ENCODE measurements at places on chromosomes 16 and 17. TPM values are rescaled to one million over a fixed set of nuclear protein-coding genes. Genes with fewer than 3 reads are reported as not detected.
A peak's percentile ranks its signal among the peaks of the same experiment; 100 is the strongest.

DNA sequence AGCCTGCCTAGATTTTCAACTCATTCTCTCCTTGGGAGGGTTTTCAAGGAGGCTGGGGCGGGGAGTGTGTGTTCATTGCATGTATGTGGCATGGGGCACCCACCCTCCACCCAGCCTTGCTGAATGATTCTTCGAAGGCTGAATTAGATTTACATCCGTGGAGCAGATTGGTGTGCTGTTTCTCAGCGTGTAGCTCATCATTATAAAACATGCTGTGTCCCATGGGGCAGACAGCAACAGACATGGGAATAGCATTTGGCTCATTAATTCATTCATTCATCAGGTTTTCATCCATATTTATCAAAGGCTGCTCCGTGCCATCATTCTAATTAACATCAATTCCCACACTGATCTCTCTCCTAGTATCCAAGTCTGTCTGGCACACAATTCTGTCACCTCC is 10.6 kb upstream of the CD300A start:
- DNase-seq = no peak

DNA sequence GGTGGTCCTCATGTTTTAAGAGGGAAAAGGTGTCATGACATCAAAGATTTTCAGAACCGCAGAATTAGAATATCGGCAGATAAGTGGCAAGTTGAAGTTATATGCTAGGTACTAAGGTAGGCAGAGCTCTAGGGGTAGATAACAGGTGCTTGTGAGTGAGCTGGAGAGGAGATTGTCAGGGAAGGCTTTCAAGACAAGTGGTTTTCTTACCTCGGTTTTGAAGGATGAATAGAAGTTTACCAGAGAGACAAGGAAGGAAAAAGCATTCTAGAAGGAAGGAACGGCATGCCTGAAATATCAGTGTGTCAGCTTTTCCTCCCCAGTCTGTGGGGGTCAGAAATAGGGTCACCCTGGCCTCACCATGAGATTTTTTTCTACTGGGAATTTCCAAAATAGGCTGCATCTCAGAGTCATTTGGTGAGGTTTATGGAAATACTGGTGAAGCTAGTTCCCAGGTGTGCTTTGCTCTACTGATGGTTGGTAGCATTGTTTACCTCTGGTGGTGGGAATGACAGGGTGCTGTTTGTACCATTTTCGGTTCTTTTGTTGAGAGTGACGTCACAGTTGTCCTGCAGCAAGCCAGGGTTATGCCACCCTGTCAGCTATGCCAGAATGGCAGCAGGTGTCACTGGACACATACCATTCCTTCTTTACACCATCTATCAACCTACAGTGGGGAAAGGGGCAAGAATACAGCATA is 112.5 kb downstream of the MSI2 start:
- DNase-seq = no peak

GRCh38 chr17:49699966-49700575 is 7.7 kb downstream of the SLC35B1 start:
- DNase-seq = no peak

DNA sequence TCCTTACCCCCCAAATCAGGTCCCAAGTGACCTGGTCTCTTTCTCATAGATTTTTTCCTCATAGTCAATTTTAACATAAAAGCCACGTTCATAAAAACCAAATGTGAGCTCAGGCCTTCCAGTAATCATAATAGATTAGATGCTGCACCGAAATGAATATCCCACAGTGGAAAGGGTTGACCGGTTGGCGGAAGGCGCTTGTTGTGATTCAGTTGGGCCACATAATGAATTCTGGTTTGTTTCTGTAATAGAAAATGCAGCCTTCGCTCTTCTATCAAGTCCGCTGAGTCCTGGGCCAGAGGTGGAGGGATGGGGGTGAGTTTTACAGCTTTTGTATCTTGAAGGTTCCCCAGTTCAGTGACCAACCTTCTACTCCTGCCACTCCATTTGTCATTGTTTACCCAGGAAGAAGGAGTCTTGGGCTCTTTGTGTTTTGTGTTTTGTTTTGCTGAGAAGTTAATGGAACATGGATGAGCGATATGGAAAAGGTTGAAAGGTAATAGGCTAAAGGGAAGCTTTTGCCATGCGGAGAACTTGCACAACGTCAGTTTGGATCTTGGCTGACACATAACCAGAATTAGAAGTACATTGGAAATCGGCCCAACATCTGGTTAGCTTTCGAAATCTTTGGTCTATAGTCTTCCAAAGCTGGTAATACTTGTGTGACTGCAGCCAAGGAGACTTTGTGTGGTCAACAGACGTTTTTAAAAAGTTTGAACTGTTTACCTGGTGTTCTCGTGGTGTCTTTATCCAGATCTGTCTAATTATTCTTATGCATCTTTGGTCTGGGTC is 89.5 kb downstream of the CLEC16A start:
- DNase-seq = no peak

DNA sequence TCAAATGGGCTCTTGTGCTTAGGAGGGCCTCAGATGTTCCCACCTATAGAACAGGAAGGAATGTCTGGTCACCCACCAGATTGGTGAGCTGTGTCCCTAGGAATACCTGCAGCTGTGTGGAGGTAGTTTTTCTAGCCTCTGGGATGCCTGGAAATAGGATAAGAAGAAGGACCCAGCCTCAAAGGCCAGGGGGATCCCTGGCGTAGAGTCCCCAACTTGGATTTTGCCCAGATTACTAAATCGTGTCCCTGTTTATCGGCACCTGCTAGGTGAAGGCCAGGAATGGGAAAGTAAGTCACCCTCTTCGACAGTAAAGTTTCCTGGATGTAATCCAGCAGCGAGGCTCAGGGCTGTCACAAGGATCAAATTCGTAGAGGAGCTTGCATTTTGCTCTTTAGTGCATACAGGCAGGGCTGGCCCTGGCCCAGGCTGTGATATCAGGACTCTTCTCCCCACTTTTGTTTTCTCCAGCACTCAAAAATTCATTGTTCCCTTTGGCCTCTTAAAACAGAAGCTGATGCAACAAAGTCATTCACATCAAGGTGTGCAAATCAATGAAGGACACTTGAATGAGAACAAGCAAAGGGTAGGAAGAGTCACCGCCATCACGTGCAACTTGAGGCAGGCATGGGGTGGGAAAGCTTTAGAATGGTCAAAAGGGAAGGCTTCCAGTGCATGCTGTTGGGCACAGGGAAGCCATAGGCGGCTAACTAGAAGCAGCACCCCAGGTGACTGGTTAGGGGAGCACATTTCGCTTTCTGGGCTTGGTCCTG is 7.5 kb downstream of the SLC13A2 start:
- peak; percentile 78 for DNase-seq

GRCh38 chr17:77542551-77543490 is 402.1 kb downstream of the SEC14L1 start:
- DNase-seq = peak; percentile 80

DNA sequence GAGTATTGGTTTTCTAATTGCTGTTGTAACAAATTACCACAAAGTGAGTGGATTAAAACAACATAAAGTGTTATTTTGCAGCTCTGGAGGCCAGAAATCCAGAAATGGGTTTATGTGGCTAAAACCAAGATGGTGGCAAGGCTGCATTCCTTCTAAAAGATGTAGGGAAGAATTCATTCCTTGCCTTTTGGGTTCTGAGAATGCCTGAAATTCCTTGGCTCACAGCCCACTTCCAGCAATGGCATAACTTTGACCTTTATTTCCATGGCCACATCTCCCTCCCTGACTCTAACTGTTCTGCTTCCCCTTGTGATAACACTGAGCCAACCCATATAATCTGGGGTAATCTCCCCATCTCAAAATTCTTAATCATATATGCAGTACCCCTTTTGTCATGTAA is 269.6 kb upstream of the RPL38 start:
- DNase-seq = no peak

DNA sequence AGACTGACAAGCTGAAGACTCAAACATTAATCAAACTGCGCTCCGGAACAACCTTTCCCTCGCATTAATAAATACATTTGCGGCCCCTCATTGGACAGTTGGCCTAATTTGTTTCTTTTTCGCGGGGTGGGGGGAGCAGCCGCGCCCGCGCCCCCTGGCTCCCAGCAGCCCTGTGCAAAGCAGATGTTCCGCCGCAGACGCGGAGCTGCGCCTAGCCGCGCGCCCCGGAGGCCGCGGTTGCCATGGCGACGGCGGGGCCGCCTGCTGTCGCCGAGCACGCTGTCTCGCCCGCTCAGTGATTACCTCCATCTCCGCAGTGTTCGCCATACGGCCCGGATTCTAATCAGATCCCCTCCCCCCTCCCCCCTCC is 25.5 kb downstream of the COPZ2 start:
- DNase-seq = peak; percentile 39

GRCh38 chr16:85454171-85454872 is 158.8 kb upstream of the GSE1 start:
- DNase-seq = no peak

DNA sequence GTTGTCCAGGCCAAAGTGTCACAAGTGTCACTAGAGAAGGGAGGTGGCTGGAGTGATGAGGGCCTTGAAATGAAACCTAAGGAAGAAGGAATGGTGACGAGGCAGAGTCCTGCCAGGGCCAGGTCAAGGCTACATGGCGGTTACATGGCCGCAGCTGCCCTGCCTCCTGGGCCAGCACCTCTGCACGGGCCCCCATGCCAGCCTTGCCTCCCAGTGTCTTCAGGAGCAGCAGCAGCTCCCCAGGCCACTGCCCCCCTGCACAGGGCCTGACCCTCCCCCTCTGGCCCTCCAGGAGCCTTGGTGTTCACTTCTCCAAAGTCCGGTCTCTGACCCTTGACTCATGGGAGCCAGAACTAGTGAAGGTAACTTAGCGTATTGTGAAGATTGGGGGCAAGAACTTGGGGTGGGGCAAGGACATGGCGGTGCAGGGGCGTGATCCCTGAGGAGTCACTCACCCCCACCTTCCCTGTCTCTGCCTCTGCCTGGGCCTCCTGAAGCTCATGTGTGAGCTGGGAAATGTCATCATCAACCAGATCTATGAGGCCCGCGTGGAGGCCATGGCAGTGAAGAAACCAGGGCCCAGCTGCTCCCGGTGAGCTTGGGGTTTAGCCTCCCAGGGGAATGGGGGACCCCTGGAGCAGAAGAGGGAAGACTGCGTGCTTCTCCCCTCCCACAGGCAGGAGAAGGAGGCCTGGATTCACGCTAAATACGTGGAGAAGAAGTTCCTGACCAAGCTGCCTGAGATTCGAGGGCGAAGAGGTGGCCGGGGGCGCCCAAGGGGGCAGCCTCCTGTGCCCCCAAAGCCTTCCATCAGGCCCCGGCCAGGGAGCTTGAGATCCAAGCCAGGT is 4.1 kb upstream of the KCTD11 start:
- no peak for DNase-seq

DNA sequence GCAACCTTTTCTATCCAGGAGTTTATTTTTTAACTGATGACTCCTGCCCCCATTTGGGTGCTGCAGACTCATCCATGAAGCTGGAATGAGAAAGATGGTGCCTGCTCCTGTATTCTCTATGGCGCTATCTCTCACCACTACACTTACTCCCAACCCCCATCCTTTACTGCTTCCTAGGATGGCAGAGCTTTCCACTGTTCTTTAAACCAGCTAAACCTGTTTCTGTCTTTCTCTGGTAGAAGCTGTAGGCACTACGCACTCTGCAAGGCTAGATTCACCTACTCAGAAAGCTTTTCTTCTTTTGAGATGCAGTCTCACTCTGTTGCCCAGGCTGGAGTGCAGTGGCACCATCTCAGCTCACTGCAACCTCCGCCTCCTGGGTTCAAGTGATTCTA is 47.0 kb downstream of the ADAMTS18 start:
- DNase-seq = peak; percentile 27

DNA sequence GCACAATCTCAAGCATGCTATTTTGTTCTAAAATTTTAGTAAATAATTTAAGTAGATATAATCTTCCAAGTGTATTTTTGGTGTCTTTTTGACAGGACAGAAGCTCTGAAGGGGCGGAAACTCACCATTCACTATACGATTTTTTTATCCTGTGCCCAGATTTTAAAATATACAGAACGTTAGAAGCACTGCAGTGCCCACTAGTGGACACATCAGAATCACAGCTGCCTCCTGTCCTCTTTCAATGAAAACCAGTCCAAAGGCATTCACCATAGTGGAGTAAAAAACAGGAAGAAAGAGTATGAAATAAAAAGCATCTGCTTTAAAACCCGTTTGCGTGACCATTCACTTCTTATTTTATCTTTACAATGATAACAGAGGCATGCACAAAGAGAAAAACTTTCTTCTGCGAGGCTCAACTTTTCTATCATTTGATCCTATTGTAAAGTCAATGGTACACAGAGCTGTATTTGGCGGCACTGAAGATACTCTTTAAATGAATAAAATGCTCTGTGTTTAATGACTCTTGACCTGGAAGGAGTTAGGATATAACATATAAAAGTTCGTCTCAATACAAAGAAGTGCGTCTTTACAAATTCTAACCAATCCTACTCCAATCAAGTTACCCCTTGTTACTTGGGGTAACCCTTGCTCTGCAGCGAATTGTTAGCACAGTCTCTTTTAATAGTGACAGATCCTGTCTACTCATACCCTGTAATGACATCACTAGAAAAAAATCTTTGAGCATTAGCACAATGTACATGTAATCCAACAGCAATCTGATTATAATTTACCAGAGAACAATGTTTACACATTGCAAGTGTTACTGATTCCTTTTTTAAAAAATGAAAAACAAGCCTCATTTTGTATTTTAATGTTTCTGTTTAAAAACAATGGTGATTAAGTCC is 339.8 kb upstream of the PSMD7 start:
- DNase-seq = peak; percentile 59

DNA sequence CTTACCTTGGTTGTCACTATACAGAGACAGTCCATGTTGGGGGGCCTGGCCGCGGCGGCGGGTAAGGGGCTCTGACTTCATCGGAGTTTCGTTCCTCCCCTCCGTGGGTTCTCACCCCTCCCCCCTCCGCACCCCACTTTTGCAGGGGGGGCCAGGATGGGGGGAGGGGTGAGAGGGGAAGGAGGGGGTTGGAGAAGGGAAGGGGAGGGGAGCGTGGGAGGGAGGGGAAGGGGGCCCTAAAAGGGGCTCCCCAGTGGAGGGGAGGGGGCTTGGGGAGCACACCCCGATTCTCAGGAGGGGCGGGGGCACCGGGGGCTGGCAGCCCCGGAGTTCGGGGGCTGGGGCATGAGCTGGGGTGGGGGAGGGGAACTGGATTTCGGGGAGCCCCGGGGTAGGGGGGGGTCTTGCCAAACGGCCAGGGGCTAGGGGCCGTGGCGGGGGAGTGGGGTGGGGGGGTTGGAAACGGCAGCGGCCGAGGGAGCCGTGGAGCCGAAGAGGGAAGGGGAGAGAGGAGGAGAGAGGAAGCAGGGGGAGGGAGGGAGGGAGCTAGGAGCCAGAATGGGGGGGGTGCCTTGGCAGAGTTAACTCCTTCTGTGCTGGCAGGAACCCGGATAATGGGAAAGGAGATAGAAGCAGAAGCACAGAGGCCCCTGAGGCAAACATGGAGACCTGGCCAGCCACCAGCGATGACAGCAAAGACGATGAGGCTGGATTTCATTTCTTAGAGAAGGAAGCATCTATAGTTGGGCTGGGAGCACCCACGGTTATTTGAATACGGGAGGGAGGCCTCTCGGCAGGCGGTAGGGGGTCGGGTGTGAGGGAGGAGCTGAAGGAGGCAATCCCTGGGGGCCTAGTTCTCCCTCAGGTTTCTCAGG is 2.3 kb downstream of the DLG4 start:
- peak; percentile 56 for DNase-seq

Gene CRYBA1
- not detected for total RNA-seq

Gene PTX4
- not detected for total RNA-seq

Gene KLHL10
- total RNA-seq = 1.6 TPM

Gene EPN3
- total RNA-seq = not detected

Gene NECAB2
- 0.63 TPM for total RNA-seq

Gene NUDT21
- total RNA-seq = 64.8 TPM

Gene SOCS1
- total RNA-seq = 5.2 TPM

Gene KCNH4
- not detected for total RNA-seq

Gene P2RX1
- 0.21 TPM for total RNA-seq

Gene CCL15
- not detected for total RNA-seq

Gene ADAP2
- total RNA-seq = 6.3 TPM

Gene CD300A
- 5.8 TPM for total RNA-seq

Data from thyroid gland (tissue), 4 donors.